ENCODE measurements at places on chromosomes 2 and 18. TPM values are rescaled to one million over a fixed set of nuclear protein-coding genes. Genes with fewer than 3 reads are reported as not detected.

Gene VIL1
- polyA plus RNA-seq = not detected

Gene LMAN2L
- polyA plus RNA-seq = 22.4 TPM

Gene RSAD2
- 5.1 TPM for polyA plus RNA-seq

Gene SERPINB13
- polyA plus RNA-seq = not detected

Gene INHBB
- polyA plus RNA-seq = not detected

Gene TNFRSF11A
- 6.5 TPM for polyA plus RNA-seq

Gene CYS1
- polyA plus RNA-seq = not detected

Gene SIX2
- not detected for polyA plus RNA-seq

- no peak overlapping the region for H3K4me3 ChIP-seq
- DNase-seq = no peak
- no peaks in the 10 kb centered on the region for H3K36me3 ChIP-seq
- no peaks in the 10 kb centered on the region for H3K27me3 ChIP-seq
These were observed 242.9 kb upstream of the ID2 start for GRCh38 chr2:8438996-8439395.

- H3K4me1 ChIP-seq = no peaks in the 10 kb centered on the region
- DNase-seq = no peak
- H3K27ac ChIP-seq = no peak overlapping the region
- no peaks in the 10 kb centered on the region for H3K27me3 ChIP-seq
These were observed 38.7 kb upstream of the CREB1 start for GRCh38 chr2:207491086-207491485.

DNA sequence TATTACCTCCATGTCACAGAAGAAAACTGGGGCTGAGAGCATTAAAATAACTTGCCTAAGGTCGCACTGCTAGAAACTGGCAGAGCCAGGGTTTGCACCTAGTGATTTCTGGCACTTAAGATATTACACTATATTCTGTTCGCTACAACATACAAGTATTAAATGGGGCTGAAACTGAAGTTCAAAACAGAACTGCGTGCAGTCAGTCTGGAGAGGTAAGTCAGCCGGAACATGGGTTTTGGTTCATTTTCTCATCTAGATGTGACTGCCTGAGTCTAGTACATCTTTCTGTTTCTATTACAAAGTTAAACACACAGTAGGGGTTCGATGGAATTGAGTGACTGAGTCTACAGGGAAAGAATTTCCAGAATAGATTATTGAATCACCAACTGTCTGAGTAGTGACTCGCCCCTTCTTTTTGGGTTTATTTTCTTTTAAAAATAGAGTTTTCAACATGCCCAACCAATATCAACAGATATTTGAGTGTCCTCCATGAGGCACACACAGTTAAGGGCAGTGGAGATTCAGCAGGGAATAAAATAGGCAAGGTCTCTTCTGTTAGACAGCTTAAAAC is 150.8 kb downstream of the RNF152 start:
- H3K27ac ChIP-seq = no peak overlapping the region
- H3K27me3 ChIP-seq = no peaks in the 10 kb centered on the region
- no peaks in the 10 kb centered on the region for H3K4me1 ChIP-seq

- H3K27ac ChIP-seq = no peak overlapping the region
- no peak overlapping the region for H3K4me3 ChIP-seq
- DNase-seq = no peak
- H3K36me3 ChIP-seq = no peaks in the 10 kb centered on the region
These were observed 8.5 kb downstream of the PRELID3A start for GRCh38 chr18:12416098-12416729.

- peak overlapping the region; percentile 47 for H3K4me3 ChIP-seq
- H3K27me3 ChIP-seq = no peaks in the 10 kb centered on the region
- H3K36me3 ChIP-seq = no peaks in the 10 kb centered on the region
- peaks cover 38% of the 10 kb centered on the region for H3K4me1 ChIP-seq
These were observed 980 bp upstream of the PPP4R1 start for GRCh38 chr18:9615280-9615797.

DNA sequence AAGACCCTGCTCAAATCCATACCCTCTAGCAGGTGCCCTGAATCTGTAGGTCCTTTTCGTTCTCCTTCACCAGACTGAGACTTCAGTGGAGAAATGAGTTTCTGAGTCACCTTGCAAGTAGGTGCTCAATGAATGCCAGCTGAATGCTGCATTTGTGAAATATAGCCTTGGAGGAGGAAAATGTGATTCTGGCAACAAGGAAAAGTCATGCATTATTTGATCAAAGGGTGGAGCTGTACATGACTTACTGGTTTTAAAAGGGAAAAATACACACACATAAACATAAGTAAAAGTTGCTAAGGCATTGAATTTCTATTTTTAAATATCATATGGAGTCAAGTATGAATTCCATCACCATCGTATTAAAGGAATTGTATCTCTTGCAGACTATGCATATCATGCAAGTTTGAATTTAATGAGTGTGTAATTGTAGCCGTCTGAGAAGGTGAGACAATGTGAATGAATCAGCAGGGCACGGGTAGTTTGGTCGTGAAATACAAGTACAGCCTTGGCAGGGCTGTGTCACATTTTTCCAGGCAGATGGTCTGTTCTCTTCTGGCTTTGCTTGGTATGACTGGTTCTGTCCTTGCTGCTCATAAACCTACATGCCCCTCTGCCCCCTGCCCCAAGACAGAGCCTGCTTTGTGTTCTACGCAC is 160.8 kb downstream of the COL6A3 start:
- H3K36me3 ChIP-seq = no peaks in the 10 kb centered on the region
- peaks cover 6% of the 10 kb centered on the region for H3K27me3 ChIP-seq
- no peak overlapping the region for H3K4me3 ChIP-seq
- H3K27ac ChIP-seq = no peak overlapping the region

DNA sequence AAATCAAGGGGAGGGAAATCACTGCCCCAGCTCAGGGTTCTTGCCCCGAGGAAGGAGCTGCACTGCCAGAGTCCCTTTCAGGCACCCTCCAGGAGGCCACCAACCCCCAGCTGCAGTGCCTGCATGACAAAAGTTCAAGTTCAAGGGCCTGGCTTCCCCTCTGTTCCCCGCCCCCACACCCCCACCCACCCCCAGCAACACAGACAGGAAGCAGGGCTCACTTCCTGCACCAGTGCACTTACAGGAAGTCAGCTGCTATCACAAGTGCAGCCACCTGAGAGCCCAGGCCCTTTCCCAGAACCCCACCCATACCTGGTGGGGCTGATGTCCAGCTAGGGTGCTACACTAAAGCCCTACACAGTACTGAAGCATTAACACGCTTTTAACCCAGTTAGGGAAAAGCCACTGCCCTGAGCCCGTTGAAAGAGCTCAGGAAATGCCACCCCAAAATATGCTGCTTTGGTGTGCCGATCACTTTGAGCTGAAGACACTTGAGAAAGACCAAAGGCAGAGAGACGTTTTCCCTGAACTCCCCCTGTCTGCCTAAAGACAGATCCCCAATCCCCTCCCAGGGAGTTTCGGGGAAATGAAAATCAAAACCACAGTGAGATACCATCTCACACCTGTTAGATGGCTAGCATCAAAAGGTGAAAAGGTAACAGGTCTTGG is 109.9 kb upstream of the CAB39 start:
- peak; percentile 62 for DNase-seq
- peak overlapping the region; percentile 41 for H3K4me3 ChIP-seq
- H3K4me1 ChIP-seq = peaks cover 63% of the 10 kb centered on the region

DNA sequence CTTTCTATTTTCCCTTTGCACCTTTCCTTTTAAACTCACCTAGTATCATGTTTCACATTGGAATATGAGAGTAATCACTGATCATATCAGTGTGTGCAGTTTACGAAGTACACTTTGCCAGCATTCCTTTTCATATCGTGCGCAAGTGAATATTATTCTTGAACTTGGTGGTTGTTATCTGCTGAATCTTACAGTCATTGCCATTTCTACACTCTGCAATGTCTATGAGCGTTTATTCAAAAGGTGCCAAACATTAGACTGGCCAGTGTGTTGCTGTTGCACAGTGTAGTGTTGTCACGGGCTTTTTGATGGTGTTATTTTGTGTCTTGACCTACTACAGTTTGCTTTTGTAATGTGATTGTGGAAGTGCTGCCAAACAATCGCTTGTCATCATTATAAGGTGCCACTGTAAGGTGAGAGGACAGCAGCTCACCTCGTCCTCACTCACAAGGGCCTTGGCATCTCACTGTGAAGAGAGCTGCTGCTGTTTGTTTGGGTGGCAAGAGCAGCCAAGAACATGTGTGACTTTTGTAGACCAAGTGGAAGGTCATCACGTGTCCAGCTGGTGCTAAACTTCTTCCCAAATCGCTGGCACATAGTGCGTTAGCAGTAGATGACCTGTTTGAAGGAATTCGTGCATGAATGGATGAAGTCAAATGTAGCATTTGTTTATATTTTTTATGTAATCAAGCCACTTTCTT is 113.3 kb downstream of the MYO1B start:
- no peak overlapping the region for H3K27ac ChIP-seq
- DNase-seq = no peak
- H3K36me3 ChIP-seq = no peaks in the 10 kb centered on the region
- H3K4me3 ChIP-seq = no peak overlapping the region
- no peaks in the 10 kb centered on the region for H3K4me1 ChIP-seq

- DNase-seq = no peak
- no peaks in the 10 kb centered on the region for H3K27me3 ChIP-seq
- H3K4me1 ChIP-seq = no peaks in the 10 kb centered on the region
- H3K4me3 ChIP-seq = no peak overlapping the region
- H3K36me3 ChIP-seq = no peaks in the 10 kb centered on the region
These were observed 58.8 kb downstream of the CCDC195 start for GRCh38 chr2:224657349-224657748.

- H3K4me3 ChIP-seq = no peak overlapping the region
- no peak overlapping the region for H3K27ac ChIP-seq
- no peaks in the 10 kb centered on the region for H3K36me3 ChIP-seq
- no peaks in the 10 kb centered on the region for H3K27me3 ChIP-seq
- peaks cover under 1% of the 10 kb centered on the region for H3K4me1 ChIP-seq
- no peak for DNase-seq
These were observed 20.6 kb downstream of the MRPL35 start for GRCh38 chr2:86219896-86220295.

GRCh38 chr2:59249441-59250306 is 1008.5 kb upstream of the FANCL start:
- no peaks in the 10 kb centered on the region for H3K4me1 ChIP-seq
- DNase-seq = no peak

DNA sequence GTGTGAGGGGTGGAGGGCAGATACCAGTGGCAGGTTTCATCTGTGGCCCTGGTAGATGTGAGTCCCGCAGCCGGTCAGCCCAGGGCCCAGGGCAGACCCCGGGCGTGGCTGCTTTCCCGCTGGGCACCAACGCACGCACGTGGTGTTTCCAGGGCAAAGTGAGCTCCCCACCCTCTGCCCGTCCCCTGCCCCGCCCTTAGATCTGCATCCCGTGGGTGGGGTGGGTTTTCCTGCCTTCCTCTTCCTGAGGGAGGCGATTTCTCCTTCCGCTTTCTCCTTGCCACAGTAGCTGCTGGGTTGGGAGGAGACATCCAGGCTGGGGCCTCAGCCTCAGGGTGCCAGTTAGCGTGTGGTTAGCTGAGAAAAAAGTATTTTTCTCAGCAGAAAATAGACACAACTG is 49.6 kb downstream of the ODC1 start:
- no peak overlapping the region for H3K27ac ChIP-seq
- peaks cover 11% of the 10 kb centered on the region for H3K36me3 ChIP-seq
- H3K27me3 ChIP-seq = no peaks in the 10 kb centered on the region
- peaks cover 24% of the 10 kb centered on the region for H3K4me1 ChIP-seq
- DNase-seq = no peak

DNA sequence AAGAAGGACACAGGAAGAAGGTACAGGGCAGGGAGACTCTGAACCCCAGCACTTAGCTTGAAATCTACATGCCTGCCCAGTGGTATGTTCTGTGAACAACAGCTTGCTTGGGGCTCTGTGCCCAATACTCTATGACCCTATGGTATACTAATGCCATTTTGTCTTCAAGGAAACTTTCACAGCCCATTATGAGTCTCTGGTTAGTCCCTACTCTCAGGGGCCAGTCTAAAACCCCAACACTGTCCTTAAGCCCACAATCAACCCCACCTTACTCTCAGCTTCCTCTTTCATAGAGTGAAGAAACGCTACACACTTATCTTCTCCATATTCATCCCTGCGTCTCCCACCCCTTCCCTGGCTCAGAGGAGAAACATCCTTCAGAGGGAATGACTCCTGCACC is 16.0 kb downstream of the NEB start:
- no peak for DNase-seq
- H3K4me3 ChIP-seq = no peak overlapping the region
- no peak overlapping the region for H3K27ac ChIP-seq
- H3K36me3 ChIP-seq = no peaks in the 10 kb centered on the region
- no peaks in the 10 kb centered on the region for H3K4me1 ChIP-seq
